ENCODE measurements at places on chromosomes 5 and 9.

GRCh38 chr9:72960446-72960845 lies 7.6 kb upstream of the ALDH1A1 start:
- no peak overlapping the region for H3K4me3 ChIP-seq
- no peaks in the 10 kb centered on the region for H3K4me1 ChIP-seq
- no peaks in the 10 kb centered on the region for H3K36me3 ChIP-seq

DNA sequence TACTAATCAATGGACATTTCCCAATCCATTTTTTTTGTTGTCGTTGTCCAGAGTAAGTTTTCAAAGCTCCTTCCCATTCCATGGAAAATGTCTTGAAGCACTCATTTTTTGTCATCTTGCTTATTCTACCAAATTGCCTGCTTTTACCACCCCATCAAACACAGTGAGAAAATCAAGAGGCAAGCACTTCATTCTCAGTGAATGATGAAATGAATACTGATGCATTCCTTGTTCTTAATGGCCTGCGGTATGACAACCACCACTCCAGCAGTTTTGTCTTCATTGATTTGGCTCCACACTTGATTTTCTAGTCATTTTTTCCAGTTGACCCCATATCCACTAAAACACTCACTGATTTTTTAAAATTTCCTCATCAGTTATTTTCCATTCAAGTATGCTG lies 193.5 kb upstream of the ANKH start:
- no peak overlapping the region for H3K4me3 ChIP-seq
- peaks cover 3% of the 10 kb centered on the region for H3K27me3 ChIP-seq
- DNase-seq = no peak
- no peaks in the 10 kb centered on the region for H3K36me3 ChIP-seq
- H3K27ac ChIP-seq = no peak overlapping the region

GRCh38 chr5:6757414-6757969 lies 44.3 kb downstream of the TENT4A start:
- H3K4me3 ChIP-seq = no peak overlapping the region
- no peak overlapping the region for H3K27ac ChIP-seq
- peaks cover 40% of the 10 kb centered on the region for H3K36me3 ChIP-seq
- no peaks in the 10 kb centered on the region for H3K4me1 ChIP-seq

GRCh38 chr5:64653766-64654560 lies 36.3 kb upstream of the SHISAL2B start:
- no peak overlapping the region for H3K27ac ChIP-seq
- DNase-seq = no peak
- no peak overlapping the region for H3K4me3 ChIP-seq
- H3K27me3 ChIP-seq = no peaks in the 10 kb centered on the region

DNA sequence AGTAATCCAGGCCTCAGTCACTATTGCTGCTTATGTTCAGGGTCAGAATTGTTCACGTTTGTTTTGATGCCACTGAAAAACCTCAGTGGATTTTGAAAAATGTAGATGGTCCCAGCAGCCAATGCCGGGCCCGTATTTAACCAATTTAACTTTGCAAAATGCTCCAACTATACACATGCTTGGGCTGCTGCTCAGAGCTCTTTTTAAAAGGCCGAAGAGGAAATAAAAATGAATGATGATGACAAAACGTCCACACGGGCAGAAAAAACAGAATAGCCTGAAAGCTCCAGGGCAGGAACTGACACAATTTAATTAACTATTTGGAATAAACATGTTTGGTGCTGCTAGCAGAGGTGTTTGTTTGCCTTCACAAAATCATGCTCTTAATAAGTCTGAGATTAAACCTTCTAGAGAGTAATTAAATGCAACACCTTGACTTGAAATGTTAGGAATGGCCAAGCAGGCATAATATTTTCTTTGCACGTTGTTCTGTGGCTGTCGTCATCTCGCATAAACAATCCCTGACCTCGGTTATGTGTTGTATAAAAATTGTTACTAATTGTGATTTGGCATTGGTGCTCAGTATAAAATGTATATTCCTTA lies 152.7 kb downstream of the SLIT3 start:
- no peaks in the 10 kb centered on the region for H3K36me3 ChIP-seq
- H3K4me3 ChIP-seq = no peak overlapping the region
- no peak overlapping the region for H3K27ac ChIP-seq
- peaks cover 2% of the 10 kb centered on the region for H3K27me3 ChIP-seq

Measured in activated CD4-positive, alpha-beta T cell treated with anti-CD3 and anti-CD28 coated beads for 36 hours (primary cell).